A673 (cell line): ENCODE measurements at places on chromosomes 6 and 20.

DNA sequence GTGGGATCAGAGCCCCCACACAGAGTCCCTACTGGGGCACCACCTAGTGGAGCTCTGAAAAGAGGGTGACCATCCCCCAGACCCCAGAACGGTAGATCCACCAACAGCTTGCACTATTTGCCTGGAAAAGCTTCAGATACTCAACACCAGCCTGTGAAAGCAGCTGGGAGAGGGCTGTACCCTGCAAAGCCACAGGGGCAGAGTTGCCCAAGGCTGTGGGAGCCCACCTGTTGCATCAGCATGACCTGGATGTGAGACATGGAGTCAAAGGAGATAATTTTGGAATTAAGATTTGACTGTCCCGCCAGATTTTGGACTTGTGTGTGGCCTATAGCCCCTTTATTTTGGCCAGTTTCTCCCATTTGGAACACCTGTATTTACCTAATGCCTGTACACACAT lies 260.4 kb downstream of the TBX18 start:
- no peak for DNase-seq

DNA sequence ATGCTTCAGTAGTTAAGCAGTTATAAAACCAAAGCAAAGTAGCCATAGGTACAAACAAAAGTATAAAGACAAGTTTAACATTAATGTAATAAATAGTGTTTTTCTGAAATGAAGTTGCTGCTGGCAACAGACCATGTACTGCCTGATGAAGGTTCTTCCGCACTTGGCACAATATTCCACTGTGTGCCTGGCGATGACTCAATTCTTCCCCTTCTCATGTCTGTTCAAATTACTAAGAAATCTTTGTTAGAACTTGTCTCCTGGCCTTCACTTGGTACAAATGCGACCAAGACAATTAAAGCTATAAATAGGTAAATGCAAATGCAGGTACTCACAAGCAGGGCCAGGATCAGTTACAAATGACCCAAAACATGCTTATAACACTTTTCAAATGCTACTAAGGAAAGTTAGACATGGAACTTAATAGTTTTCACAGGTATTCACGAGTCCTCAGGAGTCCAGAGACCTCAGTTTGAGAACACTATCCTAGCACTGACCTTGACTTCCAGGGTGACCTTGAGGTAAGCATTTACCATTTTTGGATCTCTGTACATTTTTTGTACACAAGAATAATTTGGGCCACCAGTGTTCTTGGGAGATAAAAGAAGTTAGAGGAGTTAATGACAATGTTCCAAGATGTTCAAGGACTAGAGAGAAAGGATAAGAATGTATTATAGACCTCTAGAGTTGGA lies 8.1 kb upstream of the DDR1 start:
- no peak for DNase-seq

DNA sequence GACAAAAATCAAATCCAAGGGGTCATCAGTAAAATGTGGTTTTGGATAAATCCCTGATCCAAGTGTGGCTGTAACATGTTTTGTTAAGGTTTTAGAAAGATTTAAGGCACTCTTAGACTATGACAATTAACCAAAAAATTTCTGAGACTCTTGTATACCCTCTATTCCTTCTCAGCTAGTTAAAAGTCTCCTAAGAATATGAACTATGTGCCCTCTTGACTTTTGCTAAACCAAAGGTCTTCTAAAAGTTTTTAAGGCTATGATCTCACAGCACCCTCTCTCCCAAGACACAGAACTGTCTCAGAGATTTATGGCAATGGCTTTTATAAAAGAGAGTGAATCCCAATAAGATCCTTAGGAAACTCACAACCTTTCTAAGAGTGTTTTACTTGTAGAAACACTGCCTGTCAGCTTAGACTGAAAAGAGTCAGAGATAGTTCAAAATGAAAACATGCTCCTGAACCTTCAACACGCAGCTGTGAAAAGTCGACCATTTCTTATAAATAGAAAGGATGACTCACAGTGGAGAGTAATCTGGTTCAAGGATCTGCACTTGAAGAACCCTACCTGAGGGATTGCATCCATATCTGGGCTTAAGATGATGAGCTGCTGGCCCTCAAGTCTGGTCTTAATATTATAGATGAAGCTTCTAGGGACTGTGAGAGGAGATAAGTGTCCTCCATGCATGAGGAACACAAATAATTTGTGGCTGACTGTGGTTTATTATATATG lies 388.4 kb upstream of the GJE1 start:
- DNase-seq = no peak

DNA sequence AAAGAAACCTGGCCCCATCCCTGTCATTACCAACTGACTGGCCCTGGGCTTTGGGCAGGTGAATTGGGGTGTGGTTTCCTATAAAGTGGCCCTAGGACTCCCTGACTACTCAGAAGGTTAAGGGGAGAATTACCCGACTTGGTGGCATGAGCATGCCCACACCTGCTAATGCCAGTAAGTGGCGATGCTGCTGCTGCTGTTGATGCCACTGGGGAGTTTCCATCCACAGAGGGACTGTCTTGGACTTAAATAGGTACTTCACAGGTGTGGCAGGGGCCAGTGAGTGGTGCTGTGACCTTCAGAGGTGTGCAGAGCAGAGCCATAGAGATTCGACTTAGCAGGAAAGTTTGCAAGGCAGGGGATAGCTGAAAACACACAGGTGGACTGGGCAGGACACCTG lies 32.6 kb upstream of the MDFI start:
- DNase-seq = no peak

DNA sequence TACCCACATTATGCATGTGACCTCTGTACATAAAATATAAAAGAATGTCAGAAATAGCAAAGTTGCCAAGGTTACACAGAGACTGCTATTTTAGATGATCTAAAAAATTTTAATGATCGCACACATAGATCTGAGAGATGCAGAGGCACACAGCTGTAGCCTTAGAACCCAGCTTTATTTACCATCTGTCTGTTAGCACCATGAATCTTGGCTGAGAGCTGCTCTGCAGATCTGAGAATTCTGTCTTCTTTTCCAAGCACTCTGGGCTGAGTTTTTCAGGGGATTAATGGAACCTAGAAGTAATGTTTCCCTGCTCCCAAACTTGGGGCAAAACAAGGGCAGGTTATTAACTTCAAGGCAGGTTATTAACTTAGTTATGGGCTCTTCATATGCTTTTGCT lies 248.7 kb upstream of the JAG1 start:
- DNase-seq = no peak

DNA sequence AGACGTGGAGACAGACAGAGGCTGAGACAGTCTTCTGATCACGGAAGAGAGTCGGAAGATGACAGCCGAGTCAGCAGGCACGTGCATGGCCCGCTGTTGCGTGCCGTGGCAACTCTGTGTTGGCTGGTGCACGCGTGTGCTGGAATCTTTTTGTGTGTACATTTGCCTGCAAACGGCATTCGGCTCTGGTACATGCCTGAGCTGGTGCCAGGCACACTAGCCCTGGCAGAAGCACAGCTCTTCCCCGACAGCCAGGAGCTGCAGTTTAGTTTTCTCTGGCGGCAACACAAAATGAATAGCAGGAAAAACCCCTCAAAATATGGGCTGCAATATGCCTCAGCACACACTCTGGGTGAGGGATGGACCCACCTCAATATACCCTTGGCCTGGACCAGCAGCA lies 769 bp upstream of the PDYN start:
- no peak for DNase-seq

GRCh38 chr20:50328222-50328979 lies 137.8 kb downstream of the CEBPB start:
- DNase-seq = no peak

DNA sequence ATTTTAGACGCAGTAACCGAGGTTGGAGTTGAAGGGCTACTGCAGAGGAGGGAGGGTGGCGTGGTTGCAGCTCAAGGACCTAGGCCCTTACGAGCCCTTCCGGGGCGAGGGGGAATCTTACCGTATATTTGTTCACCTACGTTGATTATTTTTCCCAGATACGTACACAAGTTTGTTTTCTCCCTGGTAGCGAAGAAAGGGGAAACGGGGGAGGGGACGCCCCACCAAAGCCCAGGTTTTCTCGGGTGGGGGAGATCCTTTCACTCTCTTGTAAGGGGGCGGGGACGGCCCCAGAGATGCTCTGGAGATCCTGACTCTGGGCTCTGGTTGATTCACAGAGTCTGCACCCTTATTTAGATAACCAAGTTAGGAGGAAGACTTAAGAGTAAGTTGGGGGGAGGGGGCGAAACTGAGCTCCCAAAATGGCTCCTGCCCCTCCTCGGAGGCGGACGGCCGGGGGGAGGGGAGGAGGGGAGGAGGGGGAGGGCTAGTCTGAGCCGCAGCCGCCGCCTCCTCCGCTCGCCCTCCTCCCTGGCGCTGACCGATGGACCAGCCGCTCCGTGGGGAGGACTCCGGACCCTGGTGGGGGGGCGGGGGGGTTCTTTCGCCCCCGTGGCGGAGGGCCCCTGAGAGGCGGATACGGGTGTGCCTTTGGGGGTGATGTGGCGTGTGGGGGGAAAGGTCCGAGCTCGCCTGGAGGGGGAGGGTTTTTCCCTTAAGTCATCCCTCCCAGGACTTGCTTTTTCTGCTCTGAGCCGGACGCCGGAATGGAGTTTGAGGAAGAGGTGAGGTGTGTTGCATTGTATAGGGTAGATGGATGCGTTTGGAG lies 2.2 kb downstream of the BRD2 start:
- DNase-seq = peak; percentile 92

- no peak for DNase-seq
Measured at GRCh38 chr6:110341663-110342596, 16.2 kb downstream of the METTL24 start.

GRCh38 chr6:138815797-138816528 lies 20.1 kb downstream of the ECT2L start:
- DNase-seq = peak; percentile 74
